ENCODE measurements at places on chromosomes 1 and 21. TPM values are rescaled to one million over a fixed set of nuclear protein-coding genes. Genes with fewer than 3 reads are reported as not detected.

The LRRC71 gene
- not detected for total RNA-seq

The FNDC5 gene
- total RNA-seq: 3.0 TPM

- no peak for DNase-seq
Measured at GRCh38 chr1:18411820-18412641, 68.7 kb upstream of the KLHDC7A start.

DNA sequence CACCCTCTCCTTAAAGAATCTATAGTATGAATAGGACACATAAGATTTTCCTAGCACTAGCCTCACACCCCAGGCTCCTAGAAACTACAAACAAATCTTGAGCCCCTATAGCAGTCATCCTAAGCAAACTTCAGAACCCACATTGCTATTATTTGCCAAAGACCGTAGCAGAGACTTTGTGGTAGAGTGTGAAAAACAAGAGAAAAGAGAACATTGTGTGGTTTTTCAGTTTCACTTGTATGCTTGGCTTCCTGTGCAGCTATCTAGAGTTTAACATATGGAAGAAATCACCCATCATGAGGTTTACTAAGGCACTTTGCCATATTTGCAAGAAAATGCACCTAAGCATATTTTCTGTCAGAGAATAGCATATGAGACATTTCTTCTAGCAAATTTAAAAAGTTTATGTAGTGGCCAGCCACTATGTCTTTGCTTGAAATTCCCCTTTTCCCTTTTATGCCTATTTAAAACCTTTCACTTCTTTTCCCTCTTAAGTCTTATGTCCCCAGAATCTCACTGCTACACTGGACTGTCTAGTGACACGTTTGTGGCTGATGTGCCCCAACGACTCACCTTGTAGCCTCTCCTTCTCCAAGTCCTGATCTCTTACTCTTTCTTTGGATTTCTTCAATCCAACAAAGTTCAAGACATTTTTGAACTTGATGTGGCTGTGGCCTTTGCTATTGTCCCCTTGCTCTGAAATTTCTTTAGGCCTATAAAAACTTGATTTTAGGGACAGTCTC lies 25.6 kb downstream of the CCDC190 start:
- DNase-seq: no peak

DNA sequence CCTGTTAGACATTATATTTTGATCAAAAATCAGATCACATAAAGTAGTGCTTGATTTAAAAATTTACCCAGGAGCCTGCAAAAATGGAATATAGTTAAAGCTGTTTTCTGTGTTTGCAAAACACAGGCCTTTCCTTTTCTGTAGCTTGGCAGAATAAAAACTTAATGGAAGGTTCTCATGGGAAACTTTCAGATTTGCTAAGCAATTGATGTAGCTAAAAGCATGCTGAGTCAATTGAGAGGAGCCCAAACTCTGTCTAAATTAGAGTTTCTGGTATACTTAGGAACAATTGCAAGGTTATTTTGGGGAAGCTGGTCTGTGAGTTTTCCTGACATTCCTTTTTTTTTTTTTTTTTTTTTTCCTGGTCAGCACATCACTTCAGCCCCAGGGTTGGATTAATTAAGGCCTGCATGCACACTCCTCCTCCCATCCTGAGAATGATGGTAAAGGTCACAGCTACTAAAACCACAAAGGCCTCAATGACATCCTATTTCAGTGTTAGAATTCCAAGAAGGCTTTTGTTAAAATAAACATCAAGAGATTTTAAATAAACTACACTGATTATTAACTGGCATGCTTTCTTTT lies 608.7 kb downstream of the PLPP3 start:
- no peak for DNase-seq

DNA sequence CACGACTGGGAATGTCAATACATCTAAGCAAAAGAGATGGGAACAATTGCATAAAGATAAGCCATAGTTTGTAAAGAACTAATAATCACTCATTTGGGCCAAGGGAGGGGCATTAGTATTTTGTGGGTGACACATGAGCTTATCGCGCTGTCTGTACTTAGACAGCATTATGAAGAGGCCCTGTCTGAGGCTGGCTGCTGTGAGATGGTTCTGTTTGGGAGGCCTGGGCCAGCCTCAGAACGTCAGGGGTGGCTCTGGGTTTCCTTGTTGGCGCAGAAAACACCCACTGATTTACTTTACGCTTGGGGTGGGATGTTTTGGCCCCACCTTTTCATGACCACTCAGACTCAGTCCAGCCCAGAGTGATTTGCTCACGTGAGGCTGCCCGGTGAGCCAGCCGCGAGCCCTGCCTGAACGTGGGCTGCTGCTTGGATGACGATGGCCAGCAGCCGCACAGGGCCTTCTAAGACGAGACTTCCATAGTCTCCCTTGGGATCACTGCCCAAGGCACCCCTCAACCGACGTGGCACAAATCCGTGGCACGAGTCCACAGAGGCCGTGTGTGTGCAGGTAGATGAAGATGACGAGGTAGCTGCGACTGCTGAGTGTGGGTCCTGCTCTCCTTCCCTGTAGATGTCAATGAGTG lies 18.7 kb downstream of the UMODL1 start:
- DNase-seq: no peak

Measured in suprapubic skin (tissue), 4 donors.